ENCODE measurements at places on chromosomes 6 and 20.

DNA sequence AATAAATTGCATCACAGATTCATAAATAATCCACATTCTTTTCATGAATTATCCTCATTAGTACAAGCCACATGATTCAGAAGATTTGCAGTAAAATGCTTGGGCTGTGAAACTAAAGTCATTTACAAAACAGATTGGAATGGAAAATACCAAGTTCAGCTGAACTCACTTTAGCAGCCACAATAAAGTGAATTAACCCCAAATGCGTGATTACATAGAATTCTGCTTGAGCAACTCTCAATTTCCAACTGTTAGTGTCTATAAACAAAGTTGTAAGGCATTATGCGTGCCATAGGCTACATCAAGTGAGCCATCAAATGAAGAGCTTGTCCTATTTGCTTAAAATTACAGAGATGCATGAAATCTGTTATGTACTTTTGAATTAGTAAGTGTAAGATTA, 60.4 kb upstream of the GFRAL start:
- no peak for DNase-seq

- DNase-seq, result no peak
Measured at GRCh38 chr6:16205377-16206144, 32.8 kb upstream of the GMPR start.

- no peak for DNase-seq
Measured at GRCh38 chr6:131683479-131683878, 17.7 kb downstream of the OR2A4 start.

GRCh38 chr20:709423-709822, 33.8 kb upstream of the SCRT2 start:
- DNase-seq, result no peak

GRCh38 chr6:46677314-46677654, 10.4 kb upstream of the TDRD6 start:
- DNase-seq, result no peak

DNA sequence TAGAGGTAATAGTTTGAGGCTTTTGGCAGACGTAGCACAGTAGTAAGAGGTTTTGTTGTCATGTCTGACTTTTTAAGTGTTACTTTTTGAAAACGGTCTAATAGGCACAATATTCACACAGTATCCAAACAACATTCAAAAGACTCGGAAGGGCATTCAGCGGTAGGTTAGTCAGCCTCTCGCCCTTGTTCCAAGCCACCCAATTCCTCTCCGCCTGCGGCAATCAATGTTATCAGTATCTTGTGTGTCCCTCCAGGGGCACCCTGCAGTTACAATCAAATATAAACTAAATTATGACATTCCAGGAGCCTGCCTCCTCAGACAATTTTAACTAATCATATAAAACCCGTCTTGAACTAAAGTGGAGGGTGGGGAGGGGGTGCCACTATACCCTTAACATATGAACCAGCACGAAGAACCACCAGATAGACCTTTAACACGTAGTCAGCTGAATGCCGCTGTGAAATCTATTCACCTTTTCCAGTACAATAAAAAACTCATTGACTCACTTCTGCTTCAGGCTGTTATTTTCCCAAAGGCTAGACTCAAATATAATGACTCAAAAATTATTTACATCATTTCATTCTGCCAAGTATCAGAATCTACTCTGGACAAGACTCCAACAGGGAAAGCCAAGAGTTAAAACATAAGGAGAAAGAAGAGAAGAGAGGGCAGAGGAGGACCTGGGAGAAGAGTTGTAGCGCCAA, 1.6 kb downstream of the TENT5A start:
- no peak for DNase-seq

DNA sequence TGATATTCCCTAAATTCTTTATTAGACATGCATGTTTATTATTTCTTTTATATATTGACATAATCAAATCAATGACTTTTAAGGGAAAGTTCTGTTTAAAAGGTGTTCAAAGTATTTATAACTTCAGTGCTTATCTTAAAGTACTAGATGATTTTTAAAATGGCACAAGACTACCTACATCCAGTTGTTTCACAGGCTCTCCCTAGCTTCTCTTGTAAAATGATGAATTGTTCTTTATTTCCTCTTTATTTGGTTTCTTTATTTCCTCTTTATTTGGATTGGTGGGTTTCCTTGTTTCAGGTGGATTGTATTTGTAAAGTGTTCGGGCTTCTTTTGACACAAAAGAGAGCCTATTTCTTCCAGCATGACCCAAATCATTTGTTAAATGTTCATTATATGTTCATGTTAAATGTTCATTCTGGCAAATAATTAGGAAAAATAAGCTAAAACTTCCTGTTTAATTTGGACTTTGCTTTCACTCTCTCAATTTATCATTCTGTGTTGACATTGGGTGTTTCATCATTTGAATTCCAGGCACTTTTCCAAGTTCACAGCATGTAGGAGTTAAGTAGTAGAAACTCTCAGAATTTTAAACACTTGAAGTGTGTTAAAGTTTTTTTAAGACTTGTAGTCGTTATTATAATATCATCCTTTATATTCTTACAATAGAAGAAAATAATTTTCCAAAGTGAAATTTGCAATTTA, 24.6 kb downstream of the MLIP start:
- DNase-seq, result no peak

DNA sequence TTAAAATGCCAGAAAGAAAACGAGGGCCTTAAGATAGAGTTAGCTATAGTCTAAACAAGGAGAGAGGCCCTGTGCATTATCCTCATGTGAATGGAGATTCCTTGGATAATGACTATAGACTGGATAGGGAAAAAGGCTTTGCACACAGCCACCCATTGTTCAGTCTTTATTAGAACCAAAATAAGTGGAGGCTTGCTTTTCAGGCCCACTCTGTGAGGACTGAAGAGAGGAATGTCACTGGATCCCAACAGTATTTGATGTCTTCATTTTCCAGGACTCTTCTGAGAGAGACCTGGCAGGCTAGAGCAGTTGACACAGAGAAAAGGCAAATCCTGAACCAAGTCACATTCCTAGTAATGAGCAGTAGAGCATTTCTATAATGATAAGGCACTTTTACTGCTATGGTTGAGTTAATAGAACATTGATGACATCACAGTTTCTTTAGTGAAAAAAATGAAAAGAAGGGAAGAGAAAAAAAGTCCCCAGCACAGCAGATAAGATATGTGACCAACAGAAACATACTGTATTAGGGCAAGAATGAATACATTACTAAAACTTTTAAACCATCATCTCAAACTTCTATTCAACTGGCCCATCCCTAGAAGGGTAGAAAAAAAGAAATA, 315.1 kb downstream of the EPHA7 start:
- no peak for DNase-seq

- DNase-seq, result no peak
Measured at GRCh38 chr6:118801257-118801656, 92.7 kb upstream of the ASF1A start.

DNA sequence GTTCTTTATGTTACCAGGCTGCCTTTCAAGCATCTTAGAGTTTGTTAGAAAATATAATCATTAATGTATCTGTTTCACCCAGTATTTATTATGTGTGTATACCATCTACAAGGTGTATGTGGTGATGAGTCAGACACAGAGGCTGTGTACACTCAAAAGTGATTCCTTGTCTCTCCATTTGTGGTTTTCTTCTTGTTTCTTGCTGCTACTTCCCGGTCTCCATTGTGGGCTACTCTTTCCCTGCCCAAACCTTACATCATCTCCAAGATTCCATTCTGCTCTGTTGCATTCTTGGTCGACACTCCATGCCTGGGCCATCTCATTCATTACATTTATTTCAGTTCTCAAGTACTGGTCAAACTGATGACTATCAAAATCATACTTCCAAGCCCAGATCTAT, 182.2 kb upstream of the STXBP5 start:
- DNase-seq, result no peak

GRCh38 chr6:121453191-121453590, 17.7 kb downstream of the GJA1 start:
- no peak for DNase-seq

DNA sequence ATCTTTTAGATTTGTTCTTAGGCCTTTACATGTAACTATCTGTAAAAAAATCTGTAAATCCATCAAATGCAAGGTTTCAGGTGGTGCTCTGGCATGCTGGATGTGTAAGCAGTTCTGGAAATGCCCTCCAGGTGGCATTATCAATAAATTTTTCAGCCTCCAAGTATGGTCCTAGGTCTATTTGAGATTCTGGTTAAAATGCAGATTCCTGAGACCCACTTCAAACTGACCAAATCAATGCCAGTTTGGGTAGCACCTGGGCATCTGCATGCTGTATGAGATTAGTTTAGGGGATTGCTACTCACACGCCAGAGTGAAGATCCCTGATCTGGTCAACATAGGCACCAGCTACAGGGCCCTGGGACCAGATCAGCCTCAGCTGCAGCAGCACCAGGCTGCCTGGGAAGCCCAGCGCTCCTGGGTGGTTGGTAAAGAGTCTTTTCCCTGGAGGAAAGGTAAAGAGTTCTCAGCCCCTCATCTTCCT, 507.3 kb upstream of the CITED2 start:
- DNase-seq, result no peak

GRCh38 chr6:150723857-150724256, 124.2 kb downstream of the PLEKHG1 start:
- DNase-seq, result no peak

DNA sequence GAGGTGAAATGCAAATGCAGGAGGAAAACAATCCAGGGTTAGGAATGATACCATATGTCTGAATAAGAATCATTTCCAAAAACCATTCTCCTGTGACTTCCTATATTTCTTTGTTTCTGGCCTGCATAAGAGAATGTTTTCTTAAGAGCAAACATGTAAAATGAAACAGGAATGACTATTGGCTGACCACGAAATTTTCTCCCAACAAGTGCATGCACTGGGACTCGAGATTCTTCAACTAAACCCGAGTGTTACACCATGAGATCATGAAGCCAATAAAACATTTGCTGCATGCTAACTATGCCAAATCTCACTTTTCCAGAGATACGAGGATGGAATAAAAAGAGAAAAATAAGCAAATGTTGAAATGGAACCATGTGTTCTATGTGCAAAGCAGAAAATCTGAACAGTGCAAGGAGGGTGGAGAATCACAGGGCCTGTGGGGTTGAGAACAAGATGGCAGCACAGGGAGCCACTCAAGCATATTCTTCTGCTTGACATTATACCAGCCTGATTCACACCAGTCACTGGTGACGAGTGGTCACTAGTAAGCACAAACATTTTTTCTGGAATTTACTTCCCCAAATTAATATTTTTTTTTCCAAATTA, 212.2 kb upstream of the FOXA2 start:
- DNase-seq, result no peak

DNA sequence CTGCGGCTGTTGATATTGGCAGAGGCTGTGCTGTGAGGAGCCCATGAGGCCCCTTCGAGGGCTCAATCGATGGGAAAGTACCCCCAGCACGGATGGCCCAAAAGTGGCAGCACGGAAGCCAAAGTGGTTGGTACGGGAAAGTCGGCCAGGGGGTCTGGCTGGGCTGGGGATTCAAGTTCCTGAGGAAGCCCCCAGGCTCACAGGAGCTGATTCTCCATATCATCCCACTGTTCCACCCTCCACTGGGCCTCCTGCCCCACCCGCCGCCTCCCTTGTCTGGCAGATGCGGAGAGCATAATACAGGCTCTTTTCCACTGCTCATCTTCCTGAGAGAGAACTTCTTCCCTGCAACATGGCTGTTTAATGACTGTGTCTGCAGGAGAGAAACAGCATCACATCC, 217.8 kb upstream of the CST7 start:
- DNase-seq, result no peak

DNA sequence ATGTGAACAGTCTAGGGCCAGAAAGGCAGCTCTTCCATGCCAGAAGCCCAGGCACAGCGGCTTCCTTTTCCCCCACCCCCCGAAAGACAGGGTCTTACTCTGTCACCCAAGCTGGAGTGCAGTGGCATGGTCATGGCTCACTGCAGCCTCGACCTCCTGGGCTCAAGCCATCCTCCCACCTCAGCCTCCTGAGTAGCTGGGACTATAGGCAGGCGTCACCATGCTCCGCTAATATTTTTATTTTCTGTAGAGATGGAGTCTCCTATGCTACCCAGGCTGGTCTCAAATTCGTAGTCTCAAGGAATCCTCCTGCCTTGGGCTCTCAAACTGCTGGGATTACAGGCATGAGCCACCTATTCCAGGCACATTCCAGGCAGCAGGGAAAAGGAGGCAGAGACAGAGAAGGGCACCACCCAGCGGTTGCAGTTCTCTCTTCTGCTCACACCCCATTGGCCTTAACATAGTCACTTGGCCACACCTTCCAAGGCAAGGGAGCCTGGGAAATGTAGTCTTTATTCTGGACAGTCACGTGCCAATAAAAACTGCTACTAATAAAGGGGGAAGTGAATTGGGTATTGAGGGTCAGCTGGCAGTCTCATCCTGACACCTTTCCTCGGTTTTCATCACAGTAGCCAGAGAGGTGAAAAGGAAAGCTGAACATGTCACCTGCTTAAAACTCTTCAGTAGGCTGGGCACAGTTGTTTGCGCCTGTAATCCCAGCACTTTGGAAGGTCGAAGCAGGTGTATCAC, 205.9 kb downstream of the ZMYND8 start:
- no peak for DNase-seq

GRCh38 chr6:30411515-30412207, 66.7 kb downstream of the RPP21 start:
- peak; percentile 18 for DNase-seq

DNA sequence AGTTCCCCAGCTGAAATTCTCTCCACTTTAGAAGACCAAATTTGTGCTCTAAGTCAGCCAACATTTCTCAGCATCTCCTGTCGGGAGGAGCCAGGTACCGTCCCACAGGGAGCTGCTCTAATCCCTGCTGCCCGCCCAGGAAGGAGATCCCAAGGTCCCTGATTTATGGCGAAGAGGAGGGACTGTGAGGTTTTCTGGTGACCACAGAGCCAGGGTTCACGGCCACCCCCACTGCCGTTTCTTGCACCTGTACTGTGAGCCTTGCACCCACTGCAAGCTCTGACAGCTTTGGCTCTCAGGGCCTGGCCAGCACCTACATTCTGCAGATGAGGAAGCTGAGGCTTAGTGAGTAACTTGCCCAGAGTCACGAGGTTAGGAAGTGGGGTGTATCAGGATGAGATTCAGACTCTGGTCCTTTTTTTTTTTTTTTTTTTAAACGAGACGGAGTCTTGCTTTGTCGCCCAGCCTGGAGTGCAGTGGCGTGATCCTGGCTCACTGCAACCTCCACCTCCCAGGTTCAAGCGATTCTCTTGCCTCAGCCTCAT, 34.9 kb downstream of the FOXC1 start:
- DNase-seq, result no peak

GRCh38 chr20:39983655-39984054, 705.4 kb downstream of the MAFB start:
- DNase-seq, result no peak

Data from activated CD8-positive, alpha-beta memory T cell treated with anti-CD3 and anti-CD28 coated beads for 1 hour (primary cell).